Bronchial epithelial cell (primary cell): ENCODE measurements at places on chromosomes 16 and 17. TPM values are rescaled to one million over a fixed set of nuclear protein-coding genes. Genes with fewer than 3 reads are reported as not detected.
A peak's percentile ranks its signal among the peaks of the same experiment; 100 is the strongest.

The DYNLRB2 gene
- not detected in 2 replicates for total RNA-seq

The FLII gene
- 339 and 517 TPM in 2 replicates for total RNA-seq

The KRTAP2-4 gene
- not detected in 2 replicates for total RNA-seq

The RAB37 gene
- total RNA-seq: under 0.01 and 0.38 TPM in 2 replicates

The IGFALS gene
- under 0.01 TPM in 1 of 2 replicates, not detected in the other for total RNA-seq

The CLDN7 gene
- total RNA-seq: 546 and 850 TPM in 2 replicates

The ITPRIPL2 gene
- 16.8 and 18.7 TPM in 2 replicates for total RNA-seq

GRCh38 chr16:56981729-56982271 lies 7.6 kb upstream of the NLRC5 start:
- no peak for DNase-seq

- peak; percentile 79 for DNase-seq
Observed at GRCh38 chr16:58249780-58250478, 44.9 kb downstream of the PRSS54 start.

DNA sequence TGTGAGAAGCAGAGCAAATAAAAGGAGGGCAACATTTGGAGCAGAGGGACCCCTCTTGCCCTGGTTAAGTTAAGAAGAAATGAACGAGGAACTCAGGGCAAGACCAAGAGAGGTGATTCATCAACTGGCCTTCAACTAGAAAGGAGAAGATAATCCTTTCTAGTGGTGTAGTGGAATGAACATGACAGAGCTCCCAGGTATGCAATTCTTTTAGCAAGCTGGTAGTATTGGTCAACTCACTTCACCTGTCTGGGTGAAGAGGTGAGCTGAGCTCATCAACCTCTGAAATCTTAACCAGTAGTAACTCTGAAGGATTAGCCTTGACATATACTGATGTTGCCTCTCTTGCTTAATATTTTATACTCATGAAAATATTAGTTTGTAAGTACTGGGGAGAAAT lies 1024.7 kb upstream of the GOT2 start:
- DNase-seq: peak; percentile 7

DNA sequence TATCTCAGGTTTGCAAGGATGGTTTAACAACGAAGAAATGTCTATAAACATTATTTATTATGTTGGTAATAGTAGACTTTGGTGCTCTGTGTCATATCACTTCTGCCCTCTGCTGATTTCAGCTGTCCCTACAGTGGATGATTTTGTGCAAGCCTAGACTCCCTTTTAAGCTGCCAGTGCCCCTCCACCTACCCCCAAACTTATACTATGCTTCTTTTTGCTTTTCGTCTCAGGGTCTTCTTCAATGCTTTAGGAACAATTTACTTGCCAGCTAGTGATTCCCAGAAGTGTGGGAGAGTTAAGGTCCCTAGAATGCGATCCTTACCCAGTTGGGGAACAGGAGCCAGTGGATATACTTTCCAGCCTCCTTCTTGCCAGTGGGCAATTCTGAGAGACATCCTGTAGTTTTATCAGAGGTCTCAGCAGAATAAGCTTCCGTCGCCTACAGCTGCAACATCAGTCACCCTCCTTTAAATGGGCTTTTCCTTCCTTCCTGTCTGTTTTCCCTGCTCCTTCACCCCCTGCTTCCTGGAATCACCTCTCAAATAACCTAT lies 4.1 kb downstream of the ICAM2 start:
- DNase-seq: no peak

DNA sequence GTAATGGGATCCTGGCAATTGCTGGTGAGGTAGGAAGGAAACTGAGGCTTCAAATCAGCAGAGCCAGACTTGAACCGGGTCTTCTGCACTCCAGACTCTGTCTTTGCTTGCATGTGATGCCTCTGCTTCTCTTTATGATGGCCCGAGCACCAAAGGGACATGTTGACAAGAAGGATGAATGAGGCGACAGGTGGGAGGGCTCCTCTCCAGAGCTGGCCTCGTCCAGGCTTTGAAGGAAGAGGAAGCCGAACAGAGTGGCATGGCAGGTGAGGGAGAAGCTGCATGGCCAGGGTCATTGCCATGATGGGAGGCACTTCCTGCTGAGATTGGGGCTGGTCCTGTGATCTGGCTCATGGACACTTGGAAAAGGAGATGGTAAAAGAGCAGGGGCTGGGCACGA lies 40.8 kb downstream of the AKAP1 start:
- DNase-seq: no peak

- DNase-seq: peak; percentile 59
Observed at GRCh38 chr17:7836596-7837407, 2.8 kb downstream of the KDM6B start.

DNA sequence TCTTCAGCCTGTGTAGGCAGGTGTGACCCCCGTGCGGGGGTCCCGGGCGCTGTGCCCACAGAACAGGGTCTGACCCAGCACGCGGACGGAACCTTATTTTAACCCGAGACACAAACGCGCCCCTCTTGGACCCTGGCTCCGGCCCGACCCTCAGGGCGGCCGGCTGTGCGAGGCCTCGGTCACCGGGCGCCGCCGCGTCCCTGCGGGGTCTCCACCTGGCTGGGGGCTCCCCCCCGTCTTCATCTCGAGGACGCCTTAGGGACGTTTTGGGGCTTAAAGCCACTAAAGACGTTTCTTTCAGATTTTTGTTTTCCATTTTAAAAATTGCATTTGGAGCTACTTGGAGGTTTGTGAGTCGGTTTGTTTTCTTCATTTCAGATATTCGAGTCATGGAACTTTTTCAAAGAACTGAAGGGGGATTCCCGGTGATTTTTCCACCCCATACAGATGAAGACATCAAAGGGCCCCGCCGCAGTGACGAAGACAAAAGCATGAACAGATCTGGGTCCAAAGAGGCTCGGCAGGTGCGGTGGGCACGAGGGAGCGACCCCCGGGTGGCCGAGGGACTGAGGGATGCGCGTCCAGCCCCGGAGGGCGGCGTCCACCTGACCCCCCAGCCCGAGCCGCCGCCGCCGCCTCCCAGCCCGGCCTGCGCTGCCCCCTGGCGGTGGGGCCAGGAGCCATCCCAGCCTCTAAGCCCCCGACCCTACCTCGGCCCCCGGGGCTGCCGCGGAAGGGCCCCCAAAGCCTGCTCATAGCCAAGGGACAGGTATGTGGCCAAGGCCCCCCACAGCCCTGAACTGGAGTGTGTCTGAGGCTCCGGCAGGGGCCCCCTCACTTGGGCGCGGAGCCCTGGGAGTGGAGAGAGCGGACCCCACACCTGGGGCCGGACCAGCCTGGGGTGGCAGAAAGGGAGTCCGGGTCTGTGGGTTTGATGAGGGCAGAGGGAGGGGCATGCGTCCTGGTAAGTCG lies 3.8 kb upstream of the CD7 start:
- DNase-seq: no peak

GRCh38 chr17:19262650-19263631 lies 25.8 kb downstream of the EPN2 start:
- DNase-seq: peak; percentile 94

DNA sequence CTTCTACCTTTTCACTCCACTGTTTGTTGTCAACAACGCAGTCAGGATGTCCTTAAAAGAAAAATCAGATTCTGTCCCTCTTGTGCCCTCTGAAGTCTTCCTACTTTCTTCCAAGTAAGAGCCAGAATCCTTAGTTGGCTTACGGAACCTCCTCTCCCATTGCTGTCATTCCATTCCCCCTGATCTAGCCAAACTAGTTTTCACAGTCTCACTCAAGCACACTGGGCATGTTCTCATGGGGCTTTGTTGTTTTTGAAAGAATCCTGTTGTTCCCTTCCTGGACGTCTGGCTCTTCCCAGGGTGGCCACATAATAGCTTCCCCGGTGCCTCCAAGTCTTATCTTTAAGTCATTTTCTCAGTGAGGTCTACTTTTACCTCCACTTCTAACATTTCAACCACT lies 158.6 kb upstream of the ELAC2 start:
- no peak for DNase-seq

DNA sequence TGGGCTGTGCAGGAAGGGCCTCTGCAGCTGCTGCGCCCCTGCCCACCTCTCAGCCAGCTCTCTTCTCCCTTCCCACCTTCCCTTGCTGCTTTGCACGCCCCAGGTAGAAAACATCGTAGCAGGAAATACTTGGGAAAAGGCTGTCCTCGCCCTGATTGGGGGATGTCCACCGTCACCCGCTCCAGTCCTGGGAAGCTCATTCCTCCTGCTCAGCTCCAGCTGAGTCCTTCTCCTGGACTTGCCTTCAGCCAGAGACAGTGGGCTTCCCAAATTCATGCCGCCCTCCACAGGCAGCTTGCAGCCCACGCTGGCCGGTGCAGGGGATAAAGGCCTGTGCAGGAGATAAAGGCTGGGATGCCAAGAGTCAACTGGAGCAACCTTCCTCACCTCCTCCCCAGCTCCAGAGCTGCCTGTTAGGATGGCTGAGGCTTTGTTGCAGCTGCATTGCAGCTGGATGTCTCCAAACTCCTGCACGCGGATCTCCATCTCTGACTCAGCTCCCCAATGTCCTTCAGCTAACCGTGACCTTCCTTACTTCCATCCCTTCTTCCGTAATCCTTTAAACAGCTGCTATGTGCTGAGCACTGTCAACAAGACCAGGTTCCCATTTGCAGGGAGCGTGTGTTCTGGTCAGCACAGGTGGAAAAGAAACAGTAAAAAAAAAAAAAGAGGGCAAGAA lies 402.0 kb upstream of the TNRC6C start:
- no peak for DNase-seq

GRCh38 chr17:75295201-75296158 lies 6.2 kb upstream of the SLC25A19 start:
- no peak for DNase-seq

DNA sequence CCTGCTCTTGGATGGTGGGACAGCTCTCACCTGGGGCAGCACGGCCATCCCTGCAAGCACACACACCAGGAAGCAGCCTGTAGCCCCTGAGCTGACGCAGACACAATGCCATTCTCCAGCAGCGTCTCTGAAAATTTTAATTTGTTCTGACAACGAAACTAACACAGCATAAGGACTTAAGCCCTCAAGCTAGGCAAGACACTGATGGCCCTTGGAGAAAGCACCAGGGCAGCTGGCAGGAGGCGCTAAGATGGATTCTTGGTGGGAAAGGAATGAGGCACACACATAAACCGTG lies 2.7 kb upstream of the LIMD2 start:
- no peak for DNase-seq

DNA sequence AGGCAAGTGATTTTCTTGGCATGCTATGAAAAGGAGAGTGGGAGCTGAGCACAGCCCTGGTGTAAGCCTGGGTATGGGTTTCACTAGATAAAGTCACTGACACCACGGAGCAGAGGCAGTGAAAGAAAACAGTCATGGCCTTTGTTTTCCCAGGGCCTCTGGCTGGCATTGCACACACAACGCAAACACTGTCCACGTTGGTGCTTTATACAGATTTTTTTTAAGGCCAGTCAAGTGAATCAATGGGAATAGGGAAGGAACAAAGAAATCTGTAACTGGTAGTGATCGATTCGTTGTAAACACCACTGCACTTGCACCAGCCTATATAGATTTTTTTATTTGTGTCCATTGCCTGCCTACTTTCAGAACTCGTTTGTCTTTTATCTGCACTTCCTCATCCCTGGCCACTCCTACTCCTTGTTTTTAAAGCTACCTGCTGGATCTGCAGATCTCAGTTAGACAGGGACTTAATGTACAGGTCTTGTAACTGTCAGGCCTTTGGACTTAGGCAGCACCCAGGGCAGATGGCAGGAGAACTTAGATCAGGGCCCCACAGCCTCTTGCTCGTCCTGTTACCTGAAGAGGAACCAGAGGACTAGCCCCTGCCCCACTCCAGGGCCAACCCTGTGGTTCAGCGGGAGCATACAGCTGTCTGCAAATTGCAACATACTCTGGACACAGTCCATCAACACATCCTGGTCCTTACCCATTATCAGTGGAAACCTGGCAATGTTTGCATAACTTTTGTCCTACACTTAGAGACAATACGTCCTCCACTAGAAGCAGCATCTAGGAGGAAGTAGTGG lies 10.6 kb upstream of the TMIGD1 start:
- peak; percentile 76 for DNase-seq

DNA sequence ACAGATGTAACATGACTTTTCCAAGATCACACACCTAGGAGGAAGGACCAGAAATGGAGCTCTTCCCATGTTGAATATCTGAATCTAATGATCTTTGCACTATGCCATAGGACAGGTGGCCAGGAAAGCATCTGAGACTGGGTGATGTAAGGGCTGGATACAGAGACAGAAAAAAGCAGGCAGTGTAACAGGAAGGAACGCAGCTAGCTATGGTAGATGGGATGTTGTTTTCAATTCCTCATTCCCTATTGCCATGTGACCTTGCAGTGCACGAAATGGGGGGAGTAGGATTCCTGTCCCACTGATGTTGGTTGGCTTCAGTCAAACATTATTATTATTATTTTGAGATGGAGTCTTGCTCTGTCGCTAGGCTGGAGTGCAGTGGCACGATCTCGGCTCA lies 3.7 kb upstream of the NPIPB15 start:
- DNase-seq: no peak

DNA sequence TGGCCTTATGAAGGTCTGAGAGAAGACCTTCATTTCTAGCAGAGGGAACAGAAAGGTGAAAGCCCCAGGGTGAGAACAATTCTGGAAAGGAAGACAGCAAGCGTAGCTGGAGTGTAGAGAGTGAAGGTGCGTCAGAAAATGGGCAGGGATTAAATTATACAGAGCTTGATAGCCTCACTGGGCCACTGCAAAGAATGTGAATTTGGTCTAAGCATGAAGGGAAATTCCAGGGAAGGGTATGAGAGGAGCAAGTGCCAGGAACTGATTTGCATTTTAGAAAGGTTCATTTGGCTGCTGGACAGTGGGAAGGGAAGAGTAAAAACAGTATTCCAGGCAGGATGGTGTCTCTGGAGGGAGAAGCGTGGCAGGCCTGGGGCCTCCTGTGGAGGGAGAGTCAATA lies 274.1 kb upstream of the ASIC2 start:
- DNase-seq: no peak

- DNase-seq: no peak
Observed at GRCh38 chr16:73796241-73796640, 500.4 kb upstream of the PSMD7 start.

GRCh38 chr16:67016143-67016542 lies 12.8 kb upstream of the CBFB start:
- no peak for DNase-seq

- peak; percentile 33 for DNase-seq
Observed at GRCh38 chr17:81018044-81018802, 16.7 kb upstream of the BAIAP2 start.

DNA sequence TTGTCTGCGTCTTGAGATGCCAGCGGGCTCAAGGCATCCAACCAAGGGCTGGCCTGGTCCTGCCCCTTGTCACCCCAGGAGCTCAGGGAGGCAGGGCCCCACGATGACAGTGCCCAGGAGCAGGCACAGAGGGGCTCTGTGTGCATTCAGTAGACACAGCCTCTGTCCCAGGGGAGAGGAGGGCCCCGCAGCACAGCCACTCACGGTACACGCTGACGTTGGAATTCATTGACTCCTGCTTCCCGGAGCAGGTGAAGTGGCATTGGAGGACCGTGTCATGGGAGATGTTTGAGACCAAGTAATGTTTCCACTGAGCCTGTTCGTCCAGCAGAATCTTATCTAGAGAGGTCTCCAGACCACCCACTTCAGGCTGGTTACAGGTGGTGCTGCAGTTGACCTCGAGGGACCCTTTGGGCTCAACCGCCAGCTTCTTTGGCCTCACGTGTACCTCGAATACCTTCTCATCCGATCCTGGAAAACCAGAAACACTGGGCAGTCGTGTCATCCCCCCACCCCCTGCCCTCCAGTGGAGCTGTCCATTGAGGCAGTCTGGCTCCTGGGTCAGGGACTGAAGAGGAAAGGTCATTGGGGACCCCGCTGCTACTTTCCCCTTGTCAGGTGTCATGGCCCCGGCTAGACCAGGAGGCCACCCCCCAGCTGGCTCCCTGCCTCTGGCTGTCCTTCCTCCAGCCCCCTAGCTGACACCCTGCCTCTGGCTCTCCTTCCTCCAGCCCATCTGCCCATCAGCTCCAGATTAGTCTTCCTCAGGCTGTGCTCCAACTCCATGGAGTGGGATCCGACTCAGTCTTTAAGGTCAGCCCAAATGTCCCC lies 7.0 kb downstream of the PRR29 start:
- DNase-seq: no peak
